ENCODE measurements at places on chromosomes 16 and 17.

DNA sequence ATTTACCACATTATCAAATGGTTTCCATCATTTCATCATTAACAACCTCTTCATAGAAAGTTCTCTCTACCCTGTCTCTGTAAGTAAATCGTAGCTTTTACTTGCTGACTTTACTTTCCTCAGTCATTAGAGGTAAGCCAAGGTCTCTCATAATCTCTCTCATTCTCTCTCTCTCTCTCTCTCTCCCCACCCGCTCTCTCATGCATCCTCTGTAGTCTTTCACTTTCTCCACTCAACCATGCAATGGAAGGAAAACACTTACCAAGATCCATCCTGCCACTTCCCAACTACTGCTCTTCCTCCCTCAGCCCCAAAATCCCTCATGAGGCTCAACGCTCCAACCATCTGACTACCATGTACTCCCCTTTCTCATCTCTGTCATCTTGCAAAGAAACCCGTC is 6.1 kb downstream of the CEP112 start:
- DNase-seq: no peak

DNA sequence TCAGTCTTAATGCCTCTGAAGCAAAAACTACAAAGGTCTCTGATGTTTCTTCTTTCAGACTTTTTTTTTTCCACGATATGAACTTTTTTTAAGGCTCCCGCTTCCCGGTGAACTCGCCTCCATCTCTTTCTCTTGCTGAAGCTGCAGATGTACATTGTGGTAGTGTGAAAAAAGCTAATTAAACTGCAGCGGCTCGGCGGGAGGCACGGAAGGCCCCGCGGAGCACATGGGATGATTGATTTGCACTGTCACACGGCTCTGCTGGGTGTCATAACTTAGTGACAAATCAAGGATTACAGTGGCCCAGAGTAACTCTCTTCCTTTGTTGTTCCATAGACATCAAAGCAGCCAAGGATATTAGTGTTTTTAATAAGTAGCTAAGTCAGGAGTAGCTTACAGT is 196.3 kb downstream of the AXIN2 start:
- no peak for DNase-seq

DNA sequence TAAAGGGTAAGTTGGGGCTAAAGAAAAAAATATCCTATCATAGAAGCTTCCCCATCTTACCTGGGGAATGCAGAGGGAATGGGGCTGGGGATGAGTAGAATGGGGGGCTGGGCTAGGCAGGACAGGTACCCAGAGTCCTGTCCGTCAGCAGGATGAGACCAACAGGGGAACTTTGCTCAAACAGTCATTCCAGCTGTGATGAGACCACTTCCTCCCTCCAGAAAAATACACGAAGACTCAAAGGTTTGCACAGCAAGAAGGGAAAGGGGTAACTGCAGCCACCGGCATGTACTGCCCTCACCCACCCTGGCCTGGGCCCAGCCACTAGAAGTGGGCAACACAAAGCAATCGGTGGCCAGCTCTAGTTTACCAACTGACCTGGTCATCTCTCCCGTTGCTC is 20.7 kb upstream of the SLC35B1 start:
- no peak for DNase-seq

- DNase-seq: no peak
Observed at GRCh38 chr17:32551186-32551955, 64.6 kb downstream of the CDK5R1 start.

DNA sequence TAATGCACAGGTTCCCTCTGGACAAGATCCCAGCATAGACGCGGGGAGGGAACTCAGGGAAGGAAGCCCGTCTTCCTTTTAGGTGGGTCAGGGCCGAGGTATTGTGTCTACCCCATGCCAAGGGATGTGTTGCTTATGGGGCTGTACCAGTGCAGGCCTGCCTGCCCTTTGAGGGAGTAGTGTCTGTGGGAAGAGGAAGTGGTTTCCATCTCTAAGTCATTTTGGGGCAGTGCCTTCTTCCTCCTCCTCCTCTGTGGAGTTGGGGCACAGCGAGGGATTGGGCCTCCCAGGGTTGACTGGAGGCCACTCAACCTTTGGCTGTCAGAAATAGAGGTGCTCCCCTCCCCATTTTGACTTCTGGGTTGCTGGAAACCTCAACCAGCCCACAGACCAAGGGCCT is 26.5 kb downstream of the GJD3 start:
- DNase-seq: no peak

DNA sequence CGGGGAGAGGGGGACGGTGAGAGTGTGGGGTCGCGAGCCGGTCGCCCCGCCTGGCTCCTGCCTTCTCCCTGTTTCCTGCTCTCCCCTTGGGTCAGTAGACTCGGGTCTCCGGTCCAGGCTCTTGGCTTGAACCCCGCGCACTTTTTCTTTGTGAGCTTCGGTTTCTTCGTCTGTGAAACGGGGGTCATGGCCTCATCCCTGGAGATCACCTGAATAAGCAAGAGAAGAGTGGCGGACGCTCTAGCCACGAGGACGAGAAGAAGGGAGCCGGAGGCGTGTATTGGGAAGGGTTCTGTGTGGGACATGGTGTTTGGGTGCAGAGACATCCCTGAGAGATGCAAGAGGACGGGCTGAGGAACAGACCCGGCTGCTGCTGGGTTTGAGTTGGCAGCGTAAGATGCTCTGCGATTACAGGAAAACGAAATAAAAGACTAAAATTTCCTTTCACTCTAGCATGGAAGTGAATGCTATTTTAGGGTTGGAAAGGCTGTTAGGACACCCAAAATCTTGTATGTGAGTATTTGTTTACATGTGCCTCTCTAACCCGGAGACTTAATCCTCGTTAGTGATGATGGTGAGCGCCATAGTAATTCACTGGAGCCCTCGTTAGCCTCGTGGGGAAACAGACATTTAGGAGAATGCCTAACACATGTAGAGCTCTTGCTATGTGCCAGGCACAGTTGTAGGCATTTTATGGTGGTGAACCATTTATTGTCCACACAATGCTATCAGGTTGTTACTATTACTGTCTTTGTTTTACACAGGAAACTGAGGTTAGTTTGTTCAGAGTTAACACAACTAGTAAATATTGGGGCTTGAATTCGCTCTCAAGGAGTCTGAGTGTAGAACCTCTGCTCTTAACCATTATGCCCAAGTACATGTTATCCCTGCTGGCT is 646 bp downstream of the KIF22 start:
- no peak for DNase-seq

GRCh38 chr17:34275881-34276280 is 5.9 kb downstream of the CCL7 start:
- no peak for DNase-seq

GRCh38 chr16:50390371-50390771 is 21.6 kb upstream of the BRD7 start:
- DNase-seq: no peak

- peak; percentile 33 for DNase-seq
Observed at GRCh38 chr17:36533935-36534839, 481 bp downstream of the MYO19 start.

GRCh38 chr17:29068818-29069217 is 25.9 kb downstream of the PIPOX start:
- DNase-seq: no peak

DNA sequence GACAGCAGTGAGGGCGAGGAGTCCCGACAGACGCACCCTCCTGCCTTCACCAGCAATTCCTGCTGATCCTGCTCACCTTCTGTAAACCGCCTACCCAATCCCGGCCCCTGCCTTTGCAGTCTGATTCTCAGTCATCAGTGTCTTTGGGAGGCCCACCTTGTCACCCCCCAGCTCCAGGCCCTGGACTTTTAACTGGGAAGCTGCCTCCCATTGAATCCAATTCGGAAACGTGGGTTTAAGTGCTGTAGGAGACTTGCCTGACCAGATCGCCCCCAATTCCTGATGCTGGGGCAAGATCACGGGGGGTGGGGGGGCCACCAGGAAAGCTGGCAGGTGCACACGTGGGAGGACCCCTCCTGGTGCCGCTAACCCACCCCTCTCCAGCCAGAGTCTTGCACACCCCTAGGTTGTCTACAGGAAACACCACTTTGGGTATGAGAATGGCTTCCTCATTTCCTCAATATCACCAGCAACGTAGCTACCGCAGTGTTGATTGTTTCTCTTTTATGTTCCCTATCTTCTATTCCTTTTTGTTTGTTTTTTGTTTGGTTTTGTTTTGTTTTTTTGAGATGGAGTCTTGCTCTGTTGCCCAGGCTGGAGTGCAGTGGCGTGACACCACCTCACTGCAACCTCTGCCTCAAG is 46.6 kb upstream of the CMIP start:
- no peak for DNase-seq

DNA sequence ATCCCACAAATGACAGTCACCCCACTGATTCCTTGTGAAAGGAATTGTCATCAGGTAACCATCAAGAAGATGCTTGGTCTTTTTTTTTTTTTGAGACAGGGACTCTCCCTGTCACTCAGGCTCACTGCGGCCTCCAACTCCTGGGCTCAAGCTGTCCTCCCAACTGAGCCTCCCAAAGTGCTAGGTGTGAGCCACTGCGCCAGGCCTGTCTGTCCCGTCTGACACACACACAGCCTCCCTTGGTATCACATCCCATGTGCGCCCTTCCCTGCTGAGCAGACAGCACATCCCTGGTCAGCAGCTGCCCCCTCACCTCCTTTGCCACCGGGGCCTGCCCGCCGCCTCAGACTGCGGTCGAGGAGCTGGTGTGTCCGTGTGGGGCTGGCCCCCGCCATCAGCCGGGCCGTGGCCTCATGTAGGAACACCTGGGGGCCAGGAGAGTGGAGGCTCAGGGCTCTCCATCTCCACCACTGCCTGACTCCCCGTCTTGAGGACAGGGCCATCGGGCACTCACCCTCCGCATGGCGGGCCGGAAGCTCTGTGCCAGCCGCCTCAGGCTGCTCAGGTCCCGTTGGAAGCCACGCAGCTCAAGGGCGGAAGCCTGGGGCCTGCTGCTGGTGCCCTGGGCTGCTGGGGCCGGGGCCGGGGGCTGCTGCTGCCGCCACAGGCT is 23.6 kb downstream of the SREBF1 start:
- DNase-seq: no peak

GRCh38 chr17:35171834-35172233 is 22.4 kb downstream of the SLC35G3 start:
- DNase-seq: no peak

GRCh38 chr16:54240271-54241129 is 46.1 kb downstream of the IRX3 start:
- no peak for DNase-seq

DNA sequence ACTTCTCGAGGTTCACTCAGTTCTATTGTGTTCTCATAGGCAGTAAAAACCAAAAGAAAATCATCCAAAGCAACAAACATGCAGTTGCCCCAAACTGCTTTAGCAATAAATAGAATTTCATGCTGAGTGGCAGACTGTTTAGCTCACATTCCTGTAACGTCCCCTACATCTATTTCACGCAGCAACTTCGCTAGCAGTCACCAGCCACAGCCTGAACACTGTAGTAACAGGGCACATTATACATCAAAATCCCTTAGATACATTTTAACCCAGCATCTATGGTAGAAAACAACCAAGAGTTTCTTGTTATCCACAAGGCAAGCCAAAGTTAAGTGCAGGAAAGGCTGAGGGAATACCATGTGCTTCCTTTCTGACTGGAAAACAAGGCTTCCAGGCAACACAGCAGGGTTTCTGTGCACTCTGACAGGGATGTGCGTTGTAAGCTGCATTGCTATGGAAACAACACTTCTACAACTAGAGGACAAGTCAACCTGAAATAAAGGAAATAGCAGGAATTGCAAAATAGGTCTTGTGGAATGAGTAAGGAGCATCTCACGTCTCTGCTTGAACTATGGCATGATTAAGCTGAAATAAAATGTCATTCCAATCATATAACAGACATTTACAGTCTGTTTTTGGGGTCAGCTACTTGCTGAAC is 55.4 kb downstream of the CFDP1 start:
- no peak for DNase-seq

DNA sequence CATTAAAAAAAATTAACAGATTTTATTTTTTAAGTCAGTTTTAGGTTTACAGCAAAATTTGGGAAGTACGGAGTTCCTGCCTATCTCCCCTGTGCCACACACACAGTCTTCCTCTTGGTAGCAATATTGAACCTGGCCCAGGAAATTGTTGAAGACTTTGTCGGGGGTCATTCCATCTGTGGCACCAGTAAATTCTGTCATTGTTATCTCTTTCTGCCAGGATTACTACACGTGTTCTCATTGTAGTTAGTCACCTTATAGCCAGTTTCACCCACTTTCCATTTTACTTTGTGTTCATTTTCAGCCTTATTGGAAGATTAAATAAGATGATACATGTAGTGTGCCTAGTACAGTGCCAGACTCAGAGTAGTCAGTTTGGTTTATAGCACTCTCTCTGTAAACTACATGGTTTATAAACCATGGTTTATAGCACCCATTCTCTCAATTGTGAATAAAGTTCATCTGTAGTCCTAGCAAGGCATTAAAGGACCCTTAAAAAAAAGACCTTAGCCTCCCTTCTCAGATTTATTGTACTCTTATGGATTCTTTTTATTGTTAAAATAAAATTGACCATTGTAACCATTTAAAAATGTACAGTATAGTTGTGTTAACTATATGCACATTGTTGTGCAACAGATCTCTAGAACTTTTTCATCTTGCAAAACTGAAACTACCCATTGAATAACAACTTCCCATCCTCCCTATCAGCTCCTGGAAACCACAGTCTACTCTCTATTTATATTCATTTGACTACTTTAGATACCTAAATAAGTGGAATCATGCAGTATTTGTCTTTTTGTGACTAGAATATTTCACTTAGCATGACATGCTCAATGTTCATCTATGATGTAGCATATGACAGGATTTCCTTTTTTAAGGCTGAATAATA is 36.1 kb downstream of the NLK start:
- no peak for DNase-seq

DNA sequence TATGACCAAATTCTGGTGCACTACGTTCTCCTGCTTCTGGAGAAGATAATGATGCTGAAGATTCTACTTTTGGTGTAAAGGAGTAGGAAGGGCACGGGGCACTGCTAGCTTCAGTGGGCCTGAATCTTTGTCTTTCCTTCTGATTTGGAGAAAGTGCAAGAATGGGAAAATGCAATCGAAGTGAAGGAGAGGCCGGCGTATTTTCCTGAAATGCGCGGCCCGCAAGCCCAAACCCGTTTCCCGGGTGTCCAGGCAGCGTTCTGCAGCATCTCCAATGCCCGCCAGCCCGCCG is 372 bp upstream of the NDE1 start:
- no peak for DNase-seq

GRCh38 chr17:48037036-48037837 is at the start of gene COPZ2:
Gene COPZ2 (minus strand): TSS chr17:48037797. CDS start chr17:48037777, 20 bp downstream.
- DNase-seq: peak; percentile 48

DNA sequence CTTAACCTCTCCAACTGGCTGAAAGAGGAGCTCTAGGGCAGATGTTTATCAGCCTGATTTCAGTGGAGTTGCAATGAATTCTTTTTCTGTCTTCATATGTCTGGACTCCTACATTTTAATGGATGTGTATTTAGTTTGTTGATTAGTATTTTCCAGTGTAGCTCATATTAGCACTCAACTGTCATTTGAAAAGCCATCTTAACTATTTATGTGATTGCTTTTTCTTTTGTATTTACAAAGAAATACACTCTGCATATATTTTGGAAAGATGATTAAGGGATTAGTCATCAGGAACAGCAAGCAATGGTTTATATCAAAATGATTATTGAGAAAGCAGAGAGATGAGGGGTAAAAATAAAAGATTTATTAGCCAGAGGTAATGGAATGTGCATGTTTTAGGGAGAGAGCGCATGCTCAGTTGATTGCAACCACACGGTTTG is 71.1 kb downstream of the WWOX start:
- DNase-seq: no peak

- DNase-seq: no peak
Observed at GRCh38 chr17:81536299-81537290, 8.4 kb downstream of the FSCN2 start.
